ENCODE measurements at places on chromosomes 11 and 22.

DNA sequence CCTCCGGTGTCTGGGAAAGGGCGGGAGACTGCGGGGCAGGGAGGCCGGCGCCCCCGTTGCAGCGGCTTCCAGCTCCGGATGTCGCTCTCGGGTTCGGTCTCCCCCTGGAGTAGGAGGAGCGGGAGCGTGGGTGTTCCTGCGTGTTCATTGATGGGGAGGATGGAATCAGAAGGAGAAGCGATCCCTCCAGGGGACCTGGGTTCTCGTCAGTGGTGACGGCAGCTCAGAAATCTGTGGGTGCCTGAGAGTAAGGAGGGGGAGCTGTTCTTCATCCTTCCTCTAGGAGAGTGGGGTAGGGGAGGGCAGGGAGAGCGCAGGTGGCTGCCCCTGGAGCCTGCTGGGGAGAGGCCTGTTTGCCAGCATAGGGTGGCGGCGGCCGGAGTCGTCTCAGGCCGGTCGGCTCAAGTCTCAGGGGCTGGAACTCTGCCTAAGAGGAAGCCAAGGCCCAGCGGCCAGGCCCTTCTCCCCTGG is 1.1 kb downstream of the UBASH3B start:
- DNase-seq: peak; percentile 19

DNA sequence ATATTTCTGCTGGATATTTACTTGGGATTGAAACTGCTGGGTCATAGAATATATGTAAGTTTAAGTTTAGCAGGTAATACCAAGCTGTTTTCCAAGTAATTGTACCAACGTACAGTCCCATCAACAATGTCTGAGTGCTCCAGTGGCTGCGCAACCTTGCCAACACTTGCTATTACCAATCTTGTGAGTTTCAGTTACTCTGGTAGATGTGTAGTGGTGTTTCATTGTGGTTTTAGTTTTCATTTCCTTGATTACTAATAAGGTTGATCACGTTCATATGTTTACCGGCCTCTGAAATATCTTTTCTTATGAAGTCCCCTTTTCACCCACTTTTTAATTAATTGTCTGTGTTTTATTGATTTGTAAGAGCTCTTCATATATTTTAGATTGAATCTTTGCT is 370.6 kb upstream of the CADM1 start:
- no peak for DNase-seq

DNA sequence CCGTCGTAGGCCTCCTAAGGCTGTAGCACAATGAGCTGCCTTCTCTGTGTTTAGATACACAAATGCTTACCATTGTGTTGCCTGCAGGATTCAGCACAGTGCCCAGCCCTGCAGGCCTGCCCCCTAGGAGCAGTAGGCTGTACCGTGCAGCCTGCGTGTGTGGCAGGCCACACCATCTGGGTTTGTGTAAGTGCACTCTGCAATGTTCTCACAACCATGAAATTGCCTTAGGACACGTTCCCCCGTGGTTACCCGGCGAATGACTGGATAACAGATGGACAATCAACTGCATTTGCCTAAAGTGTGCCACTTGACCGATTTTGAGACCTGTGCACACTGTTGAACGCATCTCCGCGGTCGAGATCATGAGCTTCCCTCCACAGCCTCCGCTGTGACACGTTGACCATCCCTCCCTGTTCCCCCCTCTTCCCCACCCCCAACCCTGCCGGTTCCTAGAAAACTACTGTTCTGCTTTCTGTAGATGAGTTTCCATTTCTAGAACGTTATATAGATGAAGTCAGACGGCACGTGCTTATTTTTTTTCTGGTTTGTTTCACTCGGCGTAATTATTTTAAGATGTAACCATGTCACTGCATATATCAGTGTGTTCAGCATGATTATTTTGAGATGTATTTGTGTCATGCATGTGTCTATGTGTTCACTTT is 22.2 kb upstream of the CTSD start:
- DNase-seq: no peak

GRCh38 chr22:49621601-49622210 is 206.0 kb downstream of the BRD1 start:
- no peak for DNase-seq

- no peak for DNase-seq
Measured at GRCh38 chr11:79949574-79949973, 508.7 kb upstream of the TENM4 start.

DNA sequence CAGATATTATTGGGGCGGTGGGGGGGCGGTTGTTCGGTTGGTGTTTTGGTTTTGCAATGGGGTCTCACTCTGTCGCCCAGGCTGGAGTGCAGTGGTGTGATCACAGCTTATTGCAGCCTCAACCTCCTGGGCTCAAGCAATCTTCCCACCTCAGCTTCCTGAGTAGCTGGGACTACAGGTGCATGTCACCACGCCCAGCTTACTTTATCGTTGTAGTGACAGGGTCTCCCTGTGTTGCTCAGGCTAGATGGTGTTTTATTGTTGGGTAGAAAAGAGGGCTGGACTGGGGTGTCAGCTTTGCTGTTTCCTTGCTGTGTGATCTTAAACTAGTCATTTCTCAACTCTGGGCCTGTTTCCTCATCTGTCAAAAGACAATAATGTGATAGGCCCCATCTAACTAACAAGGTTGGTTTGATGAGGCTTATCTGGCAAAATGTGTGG is 17.5 kb upstream of the MYH9 start:
- DNase-seq: no peak

- DNase-seq: no peak
Measured at GRCh38 chr11:93903989-93904388, 53.6 kb upstream of the VSTM5 start.

All from effector CD8-positive, alpha-beta T cell (primary cell).